A172 (cell line): ENCODE measurements at places on chromosomes 6 and 20. TPM values are rescaled to one million over a fixed set of nuclear protein-coding genes. Genes with fewer than 3 reads are reported as not detected.

VSTM2L gene
- total RNA-seq: 0.24 and 1.4 TPM in 2 replicates

FGD2 gene
- total RNA-seq: not detected in 2 replicates

SRMS gene
- total RNA-seq: not detected in 2 replicates

CDSN gene
- not detected in 2 replicates for total RNA-seq

ARMH2 gene
- not detected in 2 replicates for total RNA-seq

MUC22 gene
- total RNA-seq: 0.14 TPM in 1 of 2 replicates, not detected in the other

C2 gene
- 0.69 TPM in 1 of 2 replicates, not detected in the other for total RNA-seq

DAAM2 gene
- 0.10 TPM in 1 of 2 replicates, not detected in the other for total RNA-seq

CDH22 gene
- total RNA-seq: not detected in 2 replicates

FAM83B gene
- total RNA-seq: not detected in 2 replicates

CLVS2 gene
- total RNA-seq: not detected in 2 replicates

SEL1L2 gene
- not detected in 2 replicates for total RNA-seq

DNAH8 gene
- not detected in 2 replicates for total RNA-seq

TLDC2 gene
- not detected in 2 replicates for total RNA-seq

TGM3 gene
- total RNA-seq: 0.53 TPM in 1 of 2 replicates, not detected in the other

ZNF217 gene
- 33.2 and 38.3 TPM in 2 replicates for total RNA-seq

PARD6B gene
- total RNA-seq: 3.2 and 4.7 TPM in 2 replicates

CST5 gene
- total RNA-seq: not detected in 2 replicates

MMP24OS gene
- total RNA-seq: 11.4 and 15.1 TPM in 2 replicates

HNF4A gene
- total RNA-seq: not detected in 2 replicates

C6orf132 gene
- 0.02 TPM in 1 of 2 replicates, not detected in the other for total RNA-seq

ADAM33 gene
- not detected in 2 replicates for total RNA-seq

HAO1 gene
- total RNA-seq: not detected in 2 replicates

ZNF165 gene
- 0.09 and 1.4 TPM in 2 replicates for total RNA-seq

PLAGL1 gene
- 0.38 and 1.5 TPM in 2 replicates for total RNA-seq

ABHD16B gene
- total RNA-seq: not detected in 2 replicates

OTOR gene
- not detected in 2 replicates for total RNA-seq

ADGB gene
- total RNA-seq: not detected in 2 replicates

LY6G6C gene
- not detected in 2 replicates for total RNA-seq

CLPSL2 gene
- 4.7 TPM in 1 of 2 replicates, not detected in the other for total RNA-seq

BMP5 gene
- 0.17 TPM in 1 of 2 replicates, not detected in the other for total RNA-seq
